ENCODE measurements at places on chromosomes 16 and 17.

GRCh38 chr17:17926840-17927449, 45.3 kb downstream of the TOM1L2 start:
- DNase-seq: no peak

- DNase-seq: no peak
Observed at GRCh38 chr17:68437979-68438822, 19.1 kb downstream of the WIPI1 start.

- no peak for DNase-seq
Observed at GRCh38 chr16:83958137-83958845, 5.3 kb downstream of the OSGIN1 start.

- DNase-seq: peak; percentile 32
Observed at GRCh38 chr16:78122774-78123315, 23.4 kb downstream of the WWOX start.

DNA sequence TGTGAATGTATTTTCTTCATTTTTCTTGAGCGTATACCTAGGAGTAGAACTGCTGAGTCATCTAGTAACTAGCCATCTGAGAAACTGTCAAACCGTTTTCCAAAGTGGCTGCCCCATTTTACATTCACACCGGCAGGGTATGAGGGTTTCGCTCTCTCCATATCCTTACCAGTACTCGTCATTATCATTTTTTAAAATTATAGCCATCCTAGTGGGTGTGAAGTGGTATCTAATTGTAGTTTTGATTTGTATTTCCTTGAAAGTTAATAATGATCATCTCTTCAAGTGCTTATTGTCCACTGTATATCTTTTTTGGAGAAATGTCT, 6.0 kb downstream of the RNF157 start:
- no peak for DNase-seq

DNA sequence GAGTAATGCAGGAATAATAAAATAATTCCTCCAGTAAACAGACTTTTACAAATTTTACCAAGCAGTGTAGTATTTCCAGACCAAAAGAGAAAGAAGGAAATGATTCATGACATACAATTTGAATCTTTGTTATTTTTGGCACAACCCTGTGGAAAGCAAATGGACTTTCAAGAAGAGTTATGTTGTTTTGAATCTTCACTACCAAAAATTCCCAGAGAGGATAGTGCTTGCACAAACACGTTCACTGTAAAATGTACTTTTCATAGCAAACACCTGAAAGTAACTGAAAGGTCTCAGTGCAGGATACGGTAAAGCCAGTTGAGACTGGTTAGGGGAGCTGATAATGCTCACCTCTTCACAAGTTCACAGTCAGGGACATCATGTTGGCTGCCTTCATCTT, 107.1 kb downstream of the USP22 start:
- no peak for DNase-seq

- DNase-seq: no peak
Observed at GRCh38 chr16:14475370-14476139, 154.5 kb downstream of the PARN start.

- DNase-seq: no peak
Observed at GRCh38 chr16:49330562-49331201, 42.9 kb upstream of the C16orf78 start.

GRCh38 chr16:78435260-78435659, 335.8 kb downstream of the WWOX start:
- DNase-seq: no peak

All from fibroblast of skin of left biceps (primary cell).